AG10803 (cell line): ENCODE measurements at places on chromosomes 13 and 19.

DNA sequence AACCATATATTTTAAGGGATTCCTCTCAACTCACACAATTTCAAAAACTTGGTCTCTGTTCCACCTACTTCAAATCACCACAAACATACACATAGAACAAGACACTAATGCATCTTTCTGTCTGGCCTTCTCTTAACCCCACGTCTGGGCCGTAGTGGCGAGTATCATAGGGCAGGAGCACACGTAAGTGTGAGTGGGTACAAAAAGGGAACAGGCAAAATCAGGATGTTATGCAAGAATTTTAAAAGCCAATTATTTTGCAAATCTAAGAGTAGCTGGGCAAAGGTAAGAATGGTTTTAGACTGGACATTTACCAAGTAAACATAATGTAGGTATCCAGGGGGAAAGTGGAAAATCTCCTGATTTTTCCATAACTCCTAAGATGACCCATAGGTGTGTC, 35.1 kb downstream of the MTMR6 start:
- no peak for DNase-seq

DNA sequence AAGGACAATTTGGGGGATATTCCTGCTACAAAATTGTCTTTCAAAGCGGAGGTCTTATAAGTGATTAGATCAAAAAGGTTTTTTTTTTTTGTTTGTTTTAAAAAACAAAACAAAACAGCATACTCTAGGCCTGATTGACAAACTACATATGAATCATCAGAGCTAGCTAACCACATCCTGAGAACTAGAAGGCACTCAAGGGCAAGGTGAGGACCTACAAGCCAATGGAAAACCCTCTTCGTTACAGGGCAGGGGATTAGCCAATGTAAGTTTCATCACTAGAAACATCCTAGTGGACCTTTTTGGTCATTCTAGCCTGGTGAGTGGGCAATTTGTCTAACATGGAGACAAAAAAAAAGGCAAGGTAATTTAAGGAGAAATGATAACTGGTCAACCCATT, 428.6 kb downstream of the RFC3 start:
- DNase-seq = peak; percentile 7

GRCh38 chr13:52851137-52851962, 2.9 kb upstream of the PCDH8 start:
- peak; percentile 9 for DNase-seq

- DNase-seq = no peak
These were observed 108.2 kb downstream of the SGCG start for GRCh38 chr13:23288995-23289394.

- no peak for DNase-seq
These were observed 8.1 kb upstream of the SIN3B start for GRCh38 chr19:16821081-16821480.

DNA sequence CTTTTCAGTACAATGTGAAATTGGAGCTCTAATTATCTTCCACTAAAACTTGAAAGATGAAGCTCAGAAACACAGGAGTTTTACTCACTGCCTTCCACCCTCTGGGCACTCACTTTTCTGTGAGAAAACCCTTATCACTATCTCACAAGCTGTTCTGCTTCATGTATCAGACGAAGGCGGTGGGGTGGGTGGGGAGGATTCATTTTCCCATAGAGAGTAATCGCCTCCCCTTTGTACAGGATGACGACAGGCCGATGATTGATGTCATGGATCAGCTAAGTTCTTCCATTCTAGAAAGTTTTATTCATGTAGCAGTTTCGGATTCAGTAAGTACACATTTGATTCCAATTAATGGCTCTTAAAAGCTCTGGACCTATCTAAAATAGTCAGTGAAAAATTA, 139.9 kb downstream of the ZAR1L start:
- peak; percentile 6 for DNase-seq

DNA sequence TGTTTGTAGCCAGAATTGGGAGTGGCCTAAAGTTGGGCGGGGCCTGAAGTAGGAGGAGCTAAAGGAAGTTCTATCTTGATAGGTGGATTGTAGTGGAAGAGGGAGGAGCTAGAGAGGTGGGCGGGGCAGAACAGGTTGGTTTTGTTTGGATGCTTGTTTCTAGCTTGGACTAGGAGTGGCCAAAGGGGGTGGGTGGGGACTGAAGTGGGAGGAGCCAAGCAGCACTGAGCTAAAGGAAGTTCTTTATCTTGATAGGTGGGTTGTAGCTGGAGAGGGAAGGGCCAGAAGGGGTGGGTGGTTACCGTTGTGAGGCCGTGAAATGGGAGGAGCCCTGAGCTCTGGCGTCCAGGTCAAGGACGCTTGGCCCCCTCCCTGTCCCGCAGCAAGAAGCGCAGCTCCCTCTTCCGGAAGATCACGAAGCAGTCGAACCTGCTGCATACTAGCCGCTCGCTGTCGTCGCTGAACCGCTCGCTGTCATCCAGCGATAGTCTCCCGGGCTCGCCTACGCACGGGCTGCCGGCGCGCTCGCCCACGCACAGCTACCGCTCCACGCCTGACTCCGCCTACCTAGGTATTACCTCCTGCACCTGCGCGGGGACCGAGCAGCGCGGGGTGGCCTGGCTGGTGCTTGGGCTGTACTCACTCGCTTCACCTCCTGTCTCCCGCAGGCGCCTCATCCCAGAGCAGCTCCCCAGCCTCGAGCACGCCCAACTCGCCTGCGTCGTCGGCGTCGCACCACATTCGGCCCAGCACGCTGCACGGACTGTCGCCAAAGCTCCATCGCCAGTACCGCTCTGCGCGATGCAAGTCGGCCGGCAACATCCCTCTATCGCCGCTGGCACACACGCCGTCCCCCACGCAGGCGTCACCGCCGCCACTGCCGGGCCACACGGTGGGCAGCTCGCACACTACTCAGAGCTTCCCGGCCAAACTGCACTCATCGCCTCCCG, 8.0 kb downstream of the DNASE2 start:
- DNase-seq = peak; percentile 30

- no peak for DNase-seq
These were observed 7.4 kb upstream of the MAP1S start for GRCh38 chr19:17711851-17712250.

DNA sequence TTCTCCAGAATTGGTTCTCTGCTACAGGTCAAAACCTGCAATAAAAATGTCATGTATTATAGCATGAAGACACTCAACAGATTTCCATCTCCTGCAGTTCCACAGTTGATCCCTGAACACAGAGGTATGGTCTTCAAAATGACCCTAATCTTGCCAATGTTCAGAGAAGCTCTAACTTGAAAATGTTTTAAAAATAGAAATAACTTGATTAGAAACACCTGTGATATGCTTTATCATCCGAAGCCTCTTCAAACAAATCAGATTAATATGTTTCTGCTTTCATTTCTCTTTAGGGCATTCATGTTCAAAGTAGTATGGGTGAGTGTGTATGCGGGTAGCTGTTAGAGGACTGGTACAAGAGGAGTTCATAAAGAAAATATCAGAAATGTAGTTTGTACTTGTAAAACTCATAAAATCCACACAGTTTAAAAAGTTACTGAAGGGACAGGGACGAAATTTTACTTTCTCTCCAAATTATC, 60.4 kb downstream of the KCNRG start:
- no peak for DNase-seq

- no peak for DNase-seq
These were observed 34.1 kb downstream of the TMEM255B start for GRCh38 chr13:113792886-113793717.

- DNase-seq = no peak
These were observed 56.0 kb upstream of the RGCC start for GRCh38 chr13:41401366-41401765.

DNA sequence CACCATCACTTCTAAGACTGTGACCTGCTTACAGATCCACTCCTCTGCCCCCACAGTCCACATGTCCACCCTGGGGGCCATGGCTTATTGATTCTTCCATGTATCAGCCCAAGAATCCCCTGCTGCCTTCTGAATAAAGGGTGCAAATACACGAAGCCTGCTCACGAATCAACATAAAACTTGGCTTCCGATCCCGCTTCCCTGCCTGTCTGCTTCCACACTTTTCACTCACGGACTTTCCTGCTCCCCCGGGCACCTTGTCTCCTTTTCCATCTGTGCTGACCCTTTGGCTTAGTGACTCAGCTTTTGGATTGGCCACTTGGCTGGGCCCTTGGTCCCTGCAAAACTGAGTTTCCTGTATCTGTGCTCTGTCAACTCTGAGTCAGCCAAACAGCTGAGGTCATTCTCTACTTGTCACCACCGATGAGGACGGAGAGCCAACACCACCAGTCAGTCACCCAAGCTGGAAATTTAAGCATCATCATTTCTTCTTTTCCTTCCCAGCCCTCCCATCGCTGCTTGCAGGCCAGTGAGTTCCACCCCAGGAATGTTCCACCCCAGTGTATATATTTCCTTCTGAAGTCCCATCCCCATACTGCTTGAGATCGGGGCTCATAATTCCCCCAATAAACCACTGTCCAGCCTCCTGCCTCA, 11.4 kb upstream of the USP12 start:
- DNase-seq = peak; percentile 80
